ENCODE measurements at places on chromosomes 1 and 21. TPM values are rescaled to one million over a fixed set of nuclear protein-coding genes. Genes with fewer than 3 reads are reported as not detected.

CENPF gene
- 45.5 TPM for total RNA-seq

SMCP gene
- total RNA-seq: not detected

SLAMF9 gene
- total RNA-seq: not detected

CREB3L4 gene
- 10.0 TPM for total RNA-seq

PEX11B gene
- total RNA-seq: 43.1 TPM

GGPS1 gene
- total RNA-seq: 26.3 TPM

PCNX2 gene
- total RNA-seq: 26.7 TPM

OR2L13 gene
- total RNA-seq: not detected

ANKRD45 gene
- total RNA-seq: not detected

FMN2 gene
- total RNA-seq: not detected

ANXA9 gene
- not detected for total RNA-seq

DNA sequence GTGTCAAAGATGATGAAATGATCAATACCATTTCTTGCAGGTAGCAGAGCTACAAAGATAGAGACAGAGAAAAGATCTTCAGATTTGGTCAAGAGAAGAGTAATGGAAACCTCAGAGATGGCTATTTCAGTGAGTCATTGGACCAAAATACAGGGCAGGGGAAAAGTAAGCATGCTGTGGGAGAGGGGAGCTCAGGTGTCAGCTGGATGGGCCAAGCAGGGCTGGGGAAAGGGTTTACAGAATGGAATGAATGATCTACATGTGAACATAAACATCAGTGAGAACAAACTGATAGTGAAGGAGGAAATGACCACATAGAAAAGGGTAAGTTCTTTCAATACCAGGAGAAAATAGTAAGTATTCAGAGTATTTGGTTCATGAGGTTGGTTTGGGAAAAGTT, 61.4 kb upstream of the CNN3 start:
- H3K36me3 ChIP-seq: no peaks in the 10 kb centered on the region
- no peaks in the 10 kb centered on the region for H3K27me3 ChIP-seq
- no peaks in the 10 kb centered on the region for H3K4me1 ChIP-seq
- no peak overlapping the region for H3K4me3 ChIP-seq
- DNase-seq: no peak

DNA sequence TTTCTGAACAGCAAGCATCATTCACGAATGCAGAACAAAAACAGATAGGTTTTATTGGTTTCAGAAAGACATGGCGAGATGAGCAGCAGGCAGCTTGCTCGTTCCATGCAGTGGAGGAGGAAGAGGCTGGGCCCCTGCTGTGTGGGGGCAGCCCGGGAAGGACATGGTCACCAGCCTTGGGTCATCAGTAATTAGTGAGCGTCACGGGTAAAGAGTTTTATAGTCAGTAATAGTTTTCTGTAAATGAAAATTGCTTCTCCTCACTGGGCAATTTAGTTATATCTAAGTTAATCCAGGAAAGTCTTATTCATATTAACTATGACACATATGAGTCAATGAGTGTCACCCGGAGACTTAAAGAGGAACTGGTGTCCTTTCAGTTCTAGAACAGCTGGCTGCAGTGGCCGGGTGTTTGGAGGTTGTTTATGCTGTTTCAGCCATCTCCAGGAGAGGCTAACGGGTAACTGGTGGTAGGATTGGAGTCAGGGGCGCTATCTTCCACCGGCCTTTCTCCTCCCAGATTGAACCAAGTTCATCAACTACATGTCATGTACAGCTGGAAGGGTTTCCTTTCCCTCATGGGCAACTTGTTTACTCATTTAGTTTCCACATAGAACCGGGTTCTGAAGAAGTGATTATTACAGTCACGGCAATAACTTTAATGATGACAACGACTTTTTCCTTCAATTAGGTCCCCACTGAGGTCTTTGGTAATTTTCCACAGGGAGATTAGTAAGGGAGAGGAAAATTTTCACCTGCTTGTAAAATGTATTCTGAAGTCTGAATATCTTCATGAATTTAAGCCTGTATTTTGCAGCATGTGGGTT, 34.6 kb upstream of the SLC45A1 start:
- H3K4me1 ChIP-seq: no peaks in the 10 kb centered on the region
- H3K36me3 ChIP-seq: no peaks in the 10 kb centered on the region
- no peak overlapping the region for H3K4me3 ChIP-seq
- no peak for DNase-seq
- H3K27ac ChIP-seq: no peak overlapping the region

- no peaks in the 10 kb centered on the region for H3K4me1 ChIP-seq
- H3K27ac ChIP-seq: no peak overlapping the region
- no peak for DNase-seq
- H3K27me3 ChIP-seq: no peaks in the 10 kb centered on the region
Observed at GRCh38 chr1:156464335-156464734, 36.2 kb downstream of the MEF2D start.

GRCh38 chr1:51553911-51554310, 34.8 kb upstream of the EPS15 start:
- no peak overlapping the region for H3K4me3 ChIP-seq
- peaks cover 3% of the 10 kb centered on the region for H3K4me1 ChIP-seq
- no peaks in the 10 kb centered on the region for H3K27me3 ChIP-seq

GRCh38 chr1:203450479-203451149, 25.0 kb upstream of the PRELP start:
- H3K36me3 ChIP-seq: no peaks in the 10 kb centered on the region
- H3K4me1 ChIP-seq: no peaks in the 10 kb centered on the region
- no peak overlapping the region for H3K4me3 ChIP-seq
- no peak overlapping the region for H3K27ac ChIP-seq
- no peaks in the 10 kb centered on the region for H3K27me3 ChIP-seq
- DNase-seq: no peak

DNA sequence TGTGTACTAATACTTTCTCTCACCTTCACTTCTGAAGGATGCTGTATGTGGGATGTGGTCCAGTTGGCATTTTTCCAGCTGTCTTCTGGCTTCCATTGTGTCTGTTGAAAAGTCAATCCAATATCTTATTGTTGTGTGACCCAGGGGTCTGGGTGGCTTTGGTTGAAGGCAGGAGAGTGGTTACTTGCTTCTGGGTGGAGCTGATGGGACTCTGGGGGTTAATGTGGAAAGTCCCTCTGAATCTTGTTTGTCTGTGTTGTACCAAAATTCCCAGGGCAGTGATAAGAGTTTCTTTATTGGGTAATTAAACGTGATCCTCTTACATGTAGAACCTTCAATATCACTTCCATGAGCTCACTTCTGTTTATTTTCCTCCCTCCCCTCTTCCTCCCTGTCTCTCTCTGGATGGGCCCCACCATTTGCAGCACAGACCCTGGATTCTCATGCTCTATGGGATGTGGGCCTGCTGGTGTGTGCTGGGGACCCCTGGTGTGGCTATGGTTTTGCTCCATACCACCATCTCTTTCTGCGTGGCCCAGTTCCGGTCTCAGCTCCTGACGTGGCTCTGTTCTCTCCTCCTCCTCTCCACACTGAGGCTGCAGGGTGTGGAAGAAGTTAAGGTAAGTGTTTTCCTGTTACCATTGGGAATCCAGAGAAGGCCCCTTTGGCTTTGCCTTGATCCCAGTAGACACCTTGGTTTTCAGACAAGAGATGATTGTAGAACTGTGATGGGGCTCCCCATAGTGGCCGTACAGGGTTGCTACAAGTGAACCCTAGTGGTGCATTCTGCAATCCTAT, 71.5 kb downstream of the HHAT start:
- H3K4me3 ChIP-seq: no peak overlapping the region
- no peaks in the 10 kb centered on the region for H3K36me3 ChIP-seq

- no peaks in the 10 kb centered on the region for H3K27me3 ChIP-seq
- H3K4me1 ChIP-seq: peaks cover 34% of the 10 kb centered on the region
- H3K4me3 ChIP-seq: no peak overlapping the region
Observed at GRCh38 chr1:41741244-41741643, 177.5 kb downstream of the HIVEP3 start.

DNA sequence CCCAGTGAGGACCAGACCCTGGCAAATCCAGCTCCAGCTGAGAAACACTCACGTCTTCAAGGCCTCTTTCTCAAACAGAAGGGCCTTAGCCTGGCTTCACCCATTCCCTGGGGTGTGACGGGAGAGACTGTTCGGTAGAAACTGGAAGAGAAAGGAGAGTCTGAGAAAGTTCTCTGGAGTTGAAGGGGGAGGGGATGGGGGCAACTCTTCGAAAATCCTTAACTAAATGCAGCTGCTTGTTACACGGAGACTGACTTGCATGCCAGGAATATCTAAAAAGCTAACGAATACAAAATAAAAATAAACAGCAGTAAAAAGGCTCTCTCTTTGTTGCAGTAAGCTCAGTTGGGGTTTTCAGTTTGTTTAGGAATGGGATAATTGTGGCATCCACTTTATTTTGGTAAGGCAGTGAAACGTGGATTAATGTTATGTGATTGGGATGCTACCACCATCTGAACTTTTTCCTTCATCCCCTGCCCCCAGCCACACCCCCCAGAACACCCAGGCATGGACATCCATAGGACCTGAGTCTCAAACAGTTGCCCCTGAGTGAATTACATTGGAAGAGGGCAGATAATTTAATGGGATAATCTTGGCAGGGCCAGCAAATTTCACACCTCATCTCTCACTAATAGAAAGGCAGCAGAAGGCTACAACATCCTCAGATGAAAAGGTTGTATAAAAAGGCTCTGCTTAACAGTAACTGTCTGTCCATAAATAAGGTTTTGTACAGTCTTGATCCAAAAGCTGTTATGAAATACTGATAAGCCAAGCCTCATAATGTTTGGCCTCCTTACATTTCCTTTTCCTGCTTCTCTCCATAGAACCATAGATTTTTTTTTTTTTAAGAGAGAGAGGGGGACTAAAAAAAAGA, 5.8 kb downstream of the ROR1 start:
- H3K27ac ChIP-seq: no peak overlapping the region
- peaks cover 11% of the 10 kb centered on the region for H3K27me3 ChIP-seq
- no peaks in the 10 kb centered on the region for H3K36me3 ChIP-seq
- no peak for DNase-seq
- H3K4me1 ChIP-seq: no peaks in the 10 kb centered on the region

- no peaks in the 10 kb centered on the region for H3K36me3 ChIP-seq
- H3K4me3 ChIP-seq: no peak overlapping the region
- no peaks in the 10 kb centered on the region for H3K27me3 ChIP-seq
- H3K27ac ChIP-seq: no peak overlapping the region
- DNase-seq: no peak
- H3K4me1 ChIP-seq: no peaks in the 10 kb centered on the region
Observed at GRCh38 chr1:30469426-30469825, 254.0 kb downstream of the MATN1 start.

GRCh38 chr1:215273838-215274516, 191.4 kb downstream of the KCNK2 start:
- H3K4me1 ChIP-seq: no peaks in the 10 kb centered on the region
- no peak overlapping the region for H3K27ac ChIP-seq
- no peaks in the 10 kb centered on the region for H3K36me3 ChIP-seq
- H3K27me3 ChIP-seq: no peaks in the 10 kb centered on the region
- no peak overlapping the region for H3K4me3 ChIP-seq
- DNase-seq: no peak

DNA sequence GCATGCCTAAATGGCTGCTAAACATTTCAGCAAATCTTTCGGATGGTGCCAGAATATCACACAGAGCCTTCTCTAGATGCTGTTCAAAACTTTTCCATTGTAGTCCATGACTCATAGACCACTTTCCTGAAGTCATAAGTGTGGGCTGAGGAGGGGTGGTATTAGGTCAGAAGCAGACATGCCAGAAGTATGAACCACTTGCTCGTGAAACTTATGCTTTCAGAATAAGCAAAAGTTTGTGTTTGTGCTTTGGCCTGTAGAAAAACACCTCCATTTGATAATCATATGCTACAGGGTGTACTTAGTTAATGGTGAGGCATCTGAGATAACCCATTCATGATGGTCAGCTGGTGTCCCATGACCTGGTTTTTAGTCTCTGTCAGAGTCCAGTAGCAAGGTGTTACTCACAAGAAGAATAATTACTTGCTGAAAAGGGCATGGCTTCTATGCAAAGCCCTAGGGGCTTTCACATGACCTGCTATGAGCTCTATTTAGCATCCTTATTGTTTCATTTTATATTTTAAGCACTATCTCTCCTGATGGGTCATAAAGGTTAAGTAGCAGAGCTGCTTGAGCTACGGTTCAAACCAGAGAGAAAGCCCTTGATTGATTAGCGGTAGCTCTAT, 183.1 kb upstream of the IVNS1ABP start:
- H3K27me3 ChIP-seq: no peaks in the 10 kb centered on the region
- no peak for DNase-seq
- no peak overlapping the region for H3K4me3 ChIP-seq
- no peaks in the 10 kb centered on the region for H3K4me1 ChIP-seq
- H3K27ac ChIP-seq: no peak overlapping the region

GRCh38 chr1:224432146-224432545, 2.5 kb downstream of the WDR26 start:
- H3K4me1 ChIP-seq: peaks cover 55% of the 10 kb centered on the region
- H3K27me3 ChIP-seq: no peaks in the 10 kb centered on the region
- H3K27ac ChIP-seq: peak overlapping the region; percentile 72
- DNase-seq: no peak
- peak overlapping the region; percentile 77 for H3K4me3 ChIP-seq

DNA sequence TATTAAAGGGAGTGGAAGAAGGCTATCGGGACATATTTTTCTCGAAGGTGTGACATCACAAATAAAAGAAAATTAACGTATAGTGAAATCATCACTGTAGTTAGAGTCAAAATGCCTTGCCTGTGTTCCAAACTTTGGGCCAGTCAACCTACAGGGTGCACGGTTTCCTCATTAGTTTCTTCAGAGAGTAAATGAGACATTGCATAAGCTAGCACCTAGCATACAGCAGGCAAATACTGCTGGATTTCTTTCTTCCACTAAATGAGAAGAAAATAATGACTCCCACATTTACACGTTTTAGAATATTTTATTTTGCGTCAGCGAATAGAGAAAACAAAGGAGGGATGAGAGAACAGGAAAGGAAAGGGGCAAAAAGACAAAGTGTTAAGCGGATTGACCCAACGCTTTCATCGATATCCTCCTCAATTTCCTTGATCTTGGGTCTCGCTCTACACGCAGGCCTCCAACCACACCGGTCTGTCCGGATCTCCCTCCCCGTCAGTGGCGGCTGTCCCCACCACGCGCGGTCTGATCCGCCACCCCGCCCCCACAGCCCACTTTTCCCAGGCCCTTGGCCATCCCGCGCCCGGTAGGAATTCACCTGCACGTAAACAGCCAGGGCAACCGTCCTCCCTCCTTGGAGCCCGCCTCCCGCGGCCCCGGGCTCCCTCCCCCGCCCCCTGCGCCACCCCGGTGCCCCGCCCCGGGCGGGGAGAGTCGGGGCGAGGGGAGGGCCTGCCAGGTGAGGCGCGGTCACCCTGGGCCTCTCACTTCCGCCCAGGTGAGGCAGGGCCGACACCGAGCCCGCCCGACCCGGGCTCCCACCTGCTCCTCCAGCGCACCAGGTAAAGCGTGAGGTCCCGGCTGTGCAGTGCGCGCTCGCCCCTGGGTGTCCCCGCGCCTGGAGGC, at the start of gene PATJ:
Gene PATJ, plus strand, starts transcription at position 770 of the 909 bp plus-strand sequence. CDS start 20,413 bp downstream, outside the sequence.
- peak within 1 kb of the TSS; percentile 73 for H3K4me3 ChIP-seq
- H3K36me3 ChIP-seq: no peaks in the 10 kb centered on the region
- peak; percentile 47 for DNase-seq
- H3K4me1 ChIP-seq: peaks cover 8% of the 10 kb centered on the region
- H3K27me3 ChIP-seq: no peaks in the 10 kb centered on the region

DNA sequence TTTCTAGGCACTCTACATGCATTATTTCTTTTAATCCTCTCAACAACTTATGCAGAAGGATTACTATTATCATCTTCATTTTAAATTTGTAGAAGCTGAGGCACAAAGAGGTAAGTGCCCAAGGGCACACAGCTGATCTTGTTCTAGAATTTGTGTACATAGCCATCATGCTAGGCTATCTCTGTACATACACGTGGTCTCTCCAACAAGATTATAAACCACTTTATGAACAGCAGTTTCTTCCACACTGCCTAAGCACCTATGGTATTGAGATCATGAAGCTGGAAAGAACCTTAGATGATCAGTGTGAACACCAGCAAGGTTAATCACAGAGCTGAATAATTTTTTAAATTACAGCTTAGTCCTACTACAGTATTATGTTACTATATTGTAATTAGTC, 28.9 kb downstream of the UCHL5 start:
- no peak overlapping the region for H3K27ac ChIP-seq
- peaks cover 3% of the 10 kb centered on the region for H3K36me3 ChIP-seq
- DNase-seq: no peak
- H3K27me3 ChIP-seq: no peaks in the 10 kb centered on the region
